ENCODE measurements at places on chromosomes 11 and 22.
A peak's percentile ranks its signal among the peaks of the same experiment; 100 is the strongest.

- DNase-seq, result no peak
Observed at GRCh38 chr11:70603114-70603755, 204.9 kb downstream of the CTTN start.

GRCh38 chr11:20056950-20057943 lies 103.0 kb downstream of the DBX1 start:
- DNase-seq, result no peak

- DNase-seq, result peak; percentile 15
Observed at GRCh38 chr11:94449437-94449836, 44.2 kb downstream of the MRE11 start.

DNA sequence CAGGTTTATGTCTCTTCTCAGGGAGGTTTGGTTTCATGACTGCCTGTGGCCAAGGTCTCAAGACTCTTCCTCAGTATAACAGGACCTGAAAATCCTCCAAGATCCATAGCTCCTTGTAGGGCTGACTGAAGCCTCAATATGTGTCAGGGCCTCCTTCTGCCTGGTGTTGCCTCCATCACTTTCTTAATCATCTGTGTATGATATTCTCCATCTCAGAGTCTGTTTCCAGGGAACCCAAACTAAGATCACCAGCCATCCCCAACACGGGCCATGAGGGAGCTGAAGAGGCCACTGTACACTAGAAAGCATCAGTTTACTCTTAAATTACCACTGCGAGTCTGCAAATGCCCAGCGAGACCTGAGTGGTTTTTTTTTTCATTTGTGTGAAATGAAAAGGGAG lies 17.7 kb downstream of the GGTLC2 start:
- DNase-seq, result no peak

DNA sequence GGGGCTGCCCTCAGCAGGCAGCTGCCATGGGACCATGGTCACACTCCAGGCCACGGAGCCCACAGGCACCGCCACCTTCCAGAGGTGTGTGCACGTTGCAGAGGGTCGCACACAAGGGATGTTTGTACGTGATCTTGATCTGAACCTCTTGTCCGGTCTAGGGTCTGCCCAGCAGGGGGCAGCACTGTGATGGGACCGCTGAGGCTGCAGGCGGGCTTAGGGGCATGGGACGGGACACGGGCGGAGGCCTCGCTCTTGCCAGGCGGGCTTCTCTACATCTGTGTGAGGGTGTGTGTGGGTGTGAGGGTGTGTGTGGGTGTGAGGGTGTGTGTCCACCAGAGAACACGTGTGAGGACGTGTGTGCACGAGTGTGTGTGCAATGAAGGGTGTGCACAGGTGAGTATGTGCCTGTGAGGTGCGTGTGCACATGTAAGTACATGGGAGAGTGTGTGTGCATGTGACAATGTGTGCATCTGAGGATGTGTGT lies 52.4 kb downstream of the CACNA1I start:
- peak; percentile 45 for DNase-seq

DNA sequence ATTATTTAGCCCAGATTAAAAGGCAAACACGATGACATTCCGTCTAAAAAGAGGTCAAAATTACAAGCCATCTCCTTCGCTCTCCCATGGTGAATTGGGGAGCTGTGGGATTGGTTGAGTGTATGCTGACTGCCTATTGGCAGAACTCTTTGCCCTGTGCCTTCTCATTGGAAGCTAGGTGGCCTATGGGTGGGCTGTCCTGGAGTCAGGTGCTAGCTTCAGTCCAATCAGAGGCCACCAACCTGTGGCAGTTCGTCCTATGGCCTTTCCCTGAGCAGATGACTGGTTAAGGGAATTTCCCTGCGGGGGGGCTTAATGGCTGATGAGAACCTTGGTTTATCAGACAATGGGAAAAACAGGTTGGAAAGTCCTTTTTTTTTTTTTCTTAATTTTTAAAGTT lies 3.2 kb upstream of the MTMR3 start:
- no peak for DNase-seq

- DNase-seq, result no peak
Observed at GRCh38 chr11:9615031-9615451, 41.6 kb downstream of the WEE1 start.

GRCh38 chr22:38452373-38453065 lies 2.5 kb downstream of the KCNJ4 start:
- peak; percentile 78 for DNase-seq

GRCh38 chr11:17747131-17747955 lies 12.8 kb downstream of the KCNC1 start:
- no peak for DNase-seq

- no peak for DNase-seq
Observed at GRCh38 chr22:39293766-39294368, 25.6 kb downstream of the RPL3 start.

DNA sequence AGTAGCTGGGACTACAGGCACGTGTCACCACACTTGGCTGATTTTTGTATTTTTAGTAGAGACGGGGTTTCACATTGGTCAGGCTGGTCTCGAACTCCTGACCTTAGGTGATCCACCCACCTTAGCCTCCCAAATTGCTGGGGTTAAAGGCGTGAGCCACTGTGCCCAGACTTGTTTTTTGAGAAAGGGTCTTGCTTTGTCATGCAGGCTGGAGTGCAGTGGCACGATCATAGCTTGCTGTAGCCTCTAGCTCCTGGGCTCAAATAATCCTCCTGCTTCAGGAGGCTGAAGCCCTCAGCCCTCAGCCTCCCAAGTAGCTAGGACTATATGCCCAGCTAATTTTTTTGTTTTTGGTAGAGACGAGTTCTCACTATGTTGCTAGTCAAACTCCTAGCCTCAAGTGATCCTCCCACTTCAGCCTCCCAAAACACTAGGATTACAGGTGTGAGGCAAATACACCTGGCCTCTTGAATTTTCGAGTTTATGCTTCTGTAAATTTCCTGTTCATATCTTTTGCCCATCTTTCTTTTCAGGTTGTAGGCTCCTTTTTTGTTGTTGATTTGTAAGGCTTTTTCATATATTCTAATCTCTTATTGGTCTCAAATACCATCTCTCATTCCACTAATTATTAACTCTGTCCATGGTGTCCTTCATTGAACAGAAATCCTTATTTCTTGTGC lies 3.4 kb upstream of the RBM4B start:
- DNase-seq, result no peak

DNA sequence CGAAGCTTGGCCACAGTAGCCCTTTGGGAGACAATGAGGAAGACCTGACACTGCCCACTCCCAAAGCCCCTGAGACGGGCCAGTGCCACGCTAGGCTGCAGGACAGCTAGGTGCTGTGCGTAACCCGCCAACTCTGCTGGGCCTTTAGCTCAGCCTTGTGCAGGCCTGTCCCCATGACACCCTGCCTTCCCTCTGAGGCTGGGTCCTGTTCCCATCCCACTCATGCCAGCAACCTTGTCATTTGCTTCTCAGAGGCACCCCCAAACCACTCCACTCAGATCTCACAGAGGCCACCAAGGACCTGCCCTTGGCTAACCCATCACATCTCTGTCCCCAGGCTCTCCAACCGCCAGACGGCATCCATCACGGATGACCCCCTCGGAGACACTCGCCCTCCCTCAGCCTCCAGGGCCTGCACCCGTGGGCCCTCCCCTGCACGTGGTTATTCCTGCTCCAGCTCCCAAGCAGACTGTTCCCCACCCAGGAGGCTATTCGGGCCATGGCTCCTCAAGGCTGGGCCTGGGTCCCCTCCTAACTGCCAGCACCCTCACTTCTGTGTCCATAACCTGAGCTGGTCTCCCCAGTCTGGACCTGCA lies 11.1 kb downstream of the CELSR1 start:
- no peak for DNase-seq

GRCh38 chr11:67652965-67653845 lies 2.7 kb upstream of the ACY3 start:
- DNase-seq, result no peak

- no peak for DNase-seq
Observed at GRCh38 chr11:131428853-131429252, 58.4 kb downstream of the NTM start.

- DNase-seq, result no peak
Observed at GRCh38 chr11:126929179-126930061, 71.2 kb downstream of the KIRREL3 start.

- no peak for DNase-seq
Observed at GRCh38 chr22:37244922-37245722, 1.1 kb upstream of the RAC2 start.

DNA sequence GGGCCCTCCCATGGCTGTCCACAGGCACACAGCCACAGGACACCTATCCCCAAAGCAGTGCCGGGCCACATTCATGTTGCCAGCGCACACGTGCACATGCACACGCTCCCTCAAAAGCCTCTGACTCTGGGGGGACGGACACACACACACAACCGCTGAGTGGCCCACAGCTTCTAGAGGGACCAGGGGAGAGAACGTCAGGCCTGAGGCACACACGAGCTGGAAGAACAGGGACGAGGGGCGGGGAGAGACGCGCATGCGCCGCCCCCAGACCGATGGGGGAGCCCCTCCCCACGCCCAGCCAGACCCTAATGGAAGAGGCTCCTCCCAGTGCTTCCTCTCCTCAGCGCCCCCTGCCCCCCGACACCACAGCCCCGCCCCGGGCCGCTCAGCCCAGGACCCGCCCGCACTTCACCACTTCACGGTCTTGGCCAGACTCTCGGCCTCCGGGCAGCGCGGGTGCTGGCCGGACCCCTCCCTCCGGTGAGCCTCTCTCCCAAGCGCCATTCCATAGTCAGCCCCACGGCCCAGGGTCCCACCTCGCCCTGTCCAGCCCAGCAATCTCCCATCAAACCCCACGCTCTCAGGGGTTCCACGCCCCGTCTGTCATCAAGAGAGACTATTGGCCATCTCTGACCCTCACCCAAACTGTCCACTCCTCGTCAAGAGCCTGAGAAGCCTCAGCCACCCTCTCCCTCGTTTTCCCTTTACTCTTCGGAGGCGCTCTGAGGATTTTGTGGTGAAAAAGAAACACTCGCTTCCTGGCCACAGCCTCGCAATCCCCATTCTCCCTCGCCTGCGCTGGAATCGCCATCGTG lies 11.7 kb downstream of the NRXN2 start:
- DNase-seq, result no peak

DNA sequence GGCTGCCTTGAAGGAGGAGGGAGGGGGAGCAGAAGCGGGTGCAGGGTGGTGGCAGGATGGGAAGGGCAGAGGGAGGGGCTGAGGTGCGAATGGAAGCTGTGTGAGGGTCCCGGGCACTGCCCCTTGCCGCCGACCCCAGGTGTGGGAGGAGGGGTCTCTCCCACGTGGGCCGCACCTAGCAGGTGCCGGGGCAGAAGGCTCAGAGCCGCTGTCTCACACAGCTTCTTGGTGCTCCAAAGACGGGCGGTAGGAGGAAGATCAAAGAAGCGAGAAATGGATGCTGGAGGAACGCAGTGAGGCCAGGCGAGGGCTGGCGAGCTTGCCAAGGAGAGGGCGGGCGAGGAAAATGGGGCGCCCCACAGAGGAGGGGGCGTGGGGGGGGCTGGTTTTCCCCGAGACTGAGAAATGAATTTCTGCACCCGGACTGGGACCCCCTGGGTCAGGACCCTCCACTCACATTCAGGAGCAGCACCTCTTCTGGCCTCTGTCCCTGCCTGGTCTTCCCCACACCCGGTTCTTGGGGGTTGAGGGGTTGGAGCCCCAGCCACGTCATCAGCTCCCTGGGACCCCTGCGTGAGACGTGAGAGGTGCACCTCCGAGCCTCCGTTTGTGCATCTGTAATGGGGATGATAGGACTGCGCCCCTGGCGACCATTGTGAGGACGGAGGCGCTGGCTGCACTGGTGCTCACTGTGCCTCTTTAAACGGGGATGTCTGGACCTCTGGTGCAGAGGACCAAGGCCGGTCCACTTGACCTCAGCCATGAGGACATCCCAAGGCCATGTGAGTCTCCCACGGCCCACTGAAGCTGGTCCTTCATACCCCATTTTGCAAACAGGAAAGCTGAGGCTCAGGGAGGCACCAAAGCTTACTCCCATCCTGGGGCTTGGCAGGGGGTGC lies 16.8 kb downstream of the LSP1 start:
- DNase-seq, result no peak

DNA sequence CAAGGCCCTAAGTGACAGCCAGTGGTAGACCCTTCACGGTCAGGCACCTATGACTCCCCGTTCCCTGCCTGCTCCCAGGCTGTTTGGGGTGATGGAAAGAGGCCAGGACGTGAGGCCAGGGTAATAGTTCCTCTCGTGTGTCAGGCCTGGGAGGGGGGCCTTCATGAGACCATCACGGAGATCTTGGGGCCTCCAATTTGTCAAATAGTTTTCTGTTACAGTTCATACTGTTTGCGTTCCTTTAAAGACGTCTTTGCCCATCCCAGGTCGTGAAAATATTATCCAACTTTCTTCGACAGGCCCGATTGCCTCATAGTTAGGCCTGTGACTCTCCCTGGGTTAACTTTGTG lies 62.2 kb upstream of the KCNQ1OT1 start:
- DNase-seq, result no peak

GRCh38 chr11:115585361-115586024 lies 81.3 kb upstream of the CADM1 start:
- no peak for DNase-seq

DNA sequence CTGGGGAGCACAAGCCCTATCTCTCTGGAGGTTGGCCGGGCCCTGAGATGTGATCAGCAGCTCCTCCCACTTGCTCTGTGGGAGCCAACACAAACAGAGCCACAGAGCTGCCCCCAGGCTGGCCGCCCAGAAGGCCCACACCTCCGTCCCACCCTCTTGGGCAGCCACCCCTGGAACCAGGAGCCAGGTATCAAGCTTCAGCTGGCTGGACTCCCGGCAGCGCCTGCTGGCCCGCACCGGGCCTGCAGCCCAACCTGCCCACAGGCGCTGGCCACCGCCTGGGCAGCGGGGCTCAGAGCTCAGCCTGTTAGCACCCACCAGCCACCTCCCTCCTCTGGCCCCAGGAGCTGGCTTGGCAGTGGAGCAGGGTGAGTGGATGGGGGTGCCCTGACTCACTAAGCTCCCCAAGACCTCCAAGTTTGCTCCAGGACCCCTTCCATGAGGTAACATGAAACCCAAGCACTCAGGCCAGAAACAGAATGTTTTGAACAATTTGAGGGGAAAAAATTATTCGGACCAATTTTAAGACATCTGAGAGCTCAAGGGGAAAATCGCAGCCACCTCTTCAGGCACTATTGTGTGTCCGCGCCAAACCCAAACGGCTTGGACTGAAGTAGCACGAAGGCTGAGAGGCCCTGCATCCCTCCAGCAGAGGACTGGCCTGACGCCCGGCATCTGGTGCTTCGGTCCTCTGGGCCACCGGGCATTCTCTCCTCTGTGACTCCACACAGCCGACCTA lies 450.8 kb downstream of the SOX6 start:
- no peak for DNase-seq

DNA sequence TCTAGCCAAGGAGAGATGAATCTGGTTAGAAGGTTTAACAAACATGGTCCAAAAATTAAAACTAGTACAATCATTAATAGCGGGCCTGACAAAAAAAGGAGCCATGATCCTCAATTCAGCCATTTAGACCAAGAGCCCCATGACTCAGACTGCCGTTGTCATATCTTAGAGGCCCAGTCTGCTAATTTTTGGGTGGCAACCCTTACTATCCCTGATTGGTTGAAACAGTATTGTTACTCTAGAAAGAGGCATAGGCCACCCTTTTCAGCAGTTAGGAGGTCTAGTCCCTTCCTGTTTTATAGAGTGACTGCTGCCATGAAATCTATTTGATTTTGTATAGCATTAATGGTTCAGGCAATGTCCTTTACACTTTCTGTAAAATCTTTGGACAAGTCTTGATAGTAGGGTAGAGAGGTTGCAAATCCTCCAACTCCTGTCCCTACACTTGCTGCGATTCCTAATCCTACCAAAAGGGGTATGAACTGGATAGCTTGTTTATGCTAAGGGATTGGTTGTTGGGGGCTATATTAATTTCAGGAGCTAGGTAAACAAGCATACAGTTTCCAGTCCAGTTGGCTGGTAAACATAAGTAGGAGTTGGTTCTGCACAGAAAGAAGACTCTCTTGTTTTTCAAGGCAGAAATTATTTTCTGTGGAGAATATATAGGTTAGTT lies 1056.3 kb upstream of the CNTN5 start:
- DNase-seq, result no peak

Data from AG08396 (cell line).